HAP-1 (cell line): ENCODE measurements at places on chromosomes 16 and 17.

- no peak for DNase-seq
Observed at GRCh38 chr17:66177048-66177447, 14.9 kb downstream of the CEP112 start.

DNA sequence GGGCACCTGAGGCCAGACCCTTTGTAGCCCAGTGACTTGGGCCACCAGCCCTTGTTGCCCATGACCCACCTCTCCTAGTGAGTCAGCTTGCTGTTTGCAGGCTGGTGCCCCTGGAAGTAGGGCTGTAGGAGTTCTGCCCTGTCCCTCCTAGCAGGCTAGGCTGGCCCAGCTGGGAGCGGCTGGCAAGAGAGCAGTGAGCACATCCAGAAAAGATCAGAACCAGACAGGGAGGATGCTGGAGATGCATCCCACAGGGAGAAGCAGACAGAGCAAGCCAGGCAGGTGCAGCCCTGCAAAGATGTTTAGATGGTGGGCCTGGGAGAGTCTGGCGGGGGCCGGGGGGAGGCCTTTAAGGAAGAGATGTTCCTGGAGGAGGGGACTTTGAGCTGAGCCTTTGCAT, 2.4 kb downstream of the SLC5A10 start:
- no peak for DNase-seq

DNA sequence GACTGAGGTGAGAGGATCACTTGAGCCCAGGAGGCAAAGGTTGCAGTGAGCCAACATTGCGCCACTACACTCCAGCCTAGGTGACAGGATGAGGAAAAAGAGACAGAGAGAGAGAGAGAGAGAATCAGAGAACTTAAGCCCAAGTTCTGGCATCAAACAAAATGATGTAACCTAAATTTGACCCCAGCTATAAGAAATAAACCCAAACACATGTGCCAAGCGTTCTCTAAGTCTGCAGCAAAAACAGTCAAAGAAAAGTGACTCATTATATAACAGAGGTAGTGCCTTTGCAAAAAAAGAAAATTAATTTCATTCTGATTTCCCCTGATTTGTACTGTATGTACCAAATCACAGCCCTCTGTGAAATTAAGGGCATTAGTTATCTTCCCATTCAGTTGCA, 89.5 kb downstream of the CDH11 start:
- no peak for DNase-seq

GRCh38 chr17:48904428-48904827, 3.8 kb upstream of the UBE2Z start:
- DNase-seq = no peak

- DNase-seq = no peak
Observed at GRCh38 chr16:87196231-87196630, 121.0 kb downstream of the C16orf95 start.

- no peak for DNase-seq
Observed at GRCh38 chr16:65119901-65120401, 1.9 kb downstream of the CDH11 start.

DNA sequence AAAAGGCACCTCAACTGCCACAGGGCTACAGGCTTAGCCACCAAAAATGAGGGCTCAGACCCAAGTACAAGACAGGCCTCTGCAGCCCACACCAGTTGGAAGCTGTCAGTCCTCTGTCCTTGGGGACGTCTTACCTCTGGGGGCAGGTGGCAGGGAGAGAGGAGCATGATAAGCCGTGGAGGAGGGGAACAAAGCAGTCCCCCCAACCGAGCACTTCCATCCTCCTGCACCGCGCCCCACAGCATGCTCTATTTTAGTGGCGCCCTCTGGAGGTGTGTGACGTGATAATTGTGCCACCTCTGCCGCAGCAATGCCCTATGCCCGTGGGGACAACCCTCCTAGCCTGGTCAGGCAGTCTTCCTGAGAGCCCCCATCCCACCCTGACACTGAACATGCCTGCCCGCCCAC, 13.6 kb downstream of the G6PC3 start:
- DNase-seq = no peak

DNA sequence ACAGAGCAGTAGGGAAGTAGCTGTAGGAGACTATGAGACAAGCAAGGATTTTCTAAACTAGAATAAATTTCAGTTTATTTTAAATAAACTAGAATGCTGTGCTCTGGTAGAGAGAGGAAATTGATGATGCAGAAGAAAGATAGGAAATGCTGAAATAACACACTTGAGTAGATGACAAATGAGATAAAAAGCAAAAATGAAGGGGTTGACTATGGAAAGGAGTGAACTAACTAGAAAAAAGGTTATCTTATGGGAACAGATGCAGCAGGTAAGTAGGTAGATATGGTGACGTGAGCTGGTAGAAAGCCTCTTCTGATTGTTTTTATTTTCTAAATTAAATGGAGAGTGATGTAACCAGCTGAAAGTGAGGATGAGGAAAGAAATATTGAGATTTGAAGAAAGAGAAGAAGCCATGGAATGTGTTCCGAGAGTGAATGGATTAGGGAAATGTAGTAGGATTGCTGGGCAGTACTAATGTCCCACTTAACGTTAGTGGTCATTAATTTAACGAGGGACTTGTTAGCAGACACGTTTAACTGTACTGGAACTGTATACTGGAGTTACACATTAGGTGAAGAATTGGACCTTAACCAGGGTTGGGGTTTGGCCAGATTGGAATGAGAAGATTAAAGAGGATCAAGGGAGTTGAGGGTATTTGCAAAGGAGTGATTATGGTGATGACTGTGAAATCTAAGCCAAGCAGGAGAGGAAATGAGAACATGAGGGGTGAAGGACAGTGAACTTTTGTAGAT, 196.5 kb downstream of the TANC2 start:
- DNase-seq = no peak

DNA sequence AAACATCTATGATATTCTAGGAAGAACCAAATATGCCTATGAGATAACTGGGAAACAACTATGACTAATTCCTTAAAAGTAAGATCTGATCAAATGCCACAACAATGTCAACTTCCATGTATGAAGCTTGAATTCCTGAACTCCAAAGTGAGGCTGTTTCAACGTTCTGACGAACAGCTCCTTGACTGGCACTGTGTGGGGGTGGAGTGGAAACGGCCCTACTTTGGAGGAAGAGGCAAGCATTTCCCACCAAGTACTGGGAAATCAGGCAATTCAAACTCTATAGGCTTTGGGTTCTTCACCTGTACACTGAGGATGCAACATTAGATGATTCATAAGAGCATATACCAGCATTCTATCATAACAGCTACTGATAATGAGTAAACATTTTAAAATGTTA, 187.2 kb downstream of the CDK5R1 start:
- DNase-seq = no peak

DNA sequence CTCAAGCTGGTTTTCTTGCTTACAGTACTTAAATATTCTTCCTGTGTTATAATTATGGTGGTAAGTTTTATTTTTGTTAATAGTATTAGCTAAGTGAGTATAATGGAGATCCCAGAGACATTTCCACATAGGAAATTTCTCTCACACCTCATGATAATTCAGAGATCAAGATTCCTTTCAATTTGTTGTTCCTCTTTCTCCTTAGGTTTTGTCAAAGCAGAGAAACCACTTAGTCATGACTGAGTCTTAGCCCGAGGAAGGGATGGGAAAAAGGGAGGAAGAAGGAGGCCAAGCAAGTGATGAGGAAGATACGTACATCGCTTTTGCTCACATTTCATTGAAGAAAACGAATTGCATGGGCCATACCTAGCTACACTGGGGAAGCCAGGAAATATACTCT, 18.4 kb downstream of the ESRP2 start:
- no peak for DNase-seq

- no peak for DNase-seq
Observed at GRCh38 chr17:75996665-75997590, 3.7 kb upstream of the CDK3 start.

DNA sequence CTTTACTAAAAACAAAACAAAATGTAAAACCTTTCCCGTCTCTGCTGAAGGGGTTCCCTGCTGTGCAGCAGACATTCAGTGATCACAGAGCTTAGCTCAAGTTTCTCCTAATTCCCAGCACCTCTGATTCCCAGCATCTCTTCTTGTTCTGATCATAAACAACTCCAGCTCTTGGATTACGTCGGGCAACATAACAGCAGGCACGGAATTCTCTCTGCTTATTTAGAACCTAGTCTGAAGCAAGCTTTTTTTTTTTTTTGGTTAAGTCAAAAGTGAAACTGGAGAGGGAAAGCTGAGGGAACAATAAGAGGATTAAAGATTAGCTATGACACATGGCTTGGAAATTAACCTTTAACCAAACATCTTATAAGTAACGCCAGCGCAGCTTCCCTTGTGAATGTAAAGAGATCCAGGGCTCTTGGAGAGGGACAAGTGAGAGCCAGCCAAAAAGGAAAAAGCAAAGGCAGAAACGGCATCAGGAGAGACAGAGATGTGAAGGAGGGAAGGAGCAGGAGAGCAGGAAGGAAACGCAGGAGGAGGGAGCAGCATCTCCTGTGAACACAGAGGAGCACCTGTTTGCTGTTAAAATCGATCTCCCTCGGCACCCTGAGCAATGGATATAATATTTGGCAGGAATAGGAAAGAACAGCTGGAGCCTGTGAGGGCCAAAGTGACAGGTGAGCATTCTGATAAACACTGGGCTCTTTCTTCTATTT, at the start of gene BCO1:
TSS of gene BCO1 (plus strand) at position 394 of the 716 bp plus-strand sequence. CDS start at position 614, 220 bp downstream.
- DNase-seq = peak; percentile 97

- no peak for DNase-seq
Observed at GRCh38 chr16:28872952-28873351, 5.3 kb upstream of the ATP2A1 start.

DNA sequence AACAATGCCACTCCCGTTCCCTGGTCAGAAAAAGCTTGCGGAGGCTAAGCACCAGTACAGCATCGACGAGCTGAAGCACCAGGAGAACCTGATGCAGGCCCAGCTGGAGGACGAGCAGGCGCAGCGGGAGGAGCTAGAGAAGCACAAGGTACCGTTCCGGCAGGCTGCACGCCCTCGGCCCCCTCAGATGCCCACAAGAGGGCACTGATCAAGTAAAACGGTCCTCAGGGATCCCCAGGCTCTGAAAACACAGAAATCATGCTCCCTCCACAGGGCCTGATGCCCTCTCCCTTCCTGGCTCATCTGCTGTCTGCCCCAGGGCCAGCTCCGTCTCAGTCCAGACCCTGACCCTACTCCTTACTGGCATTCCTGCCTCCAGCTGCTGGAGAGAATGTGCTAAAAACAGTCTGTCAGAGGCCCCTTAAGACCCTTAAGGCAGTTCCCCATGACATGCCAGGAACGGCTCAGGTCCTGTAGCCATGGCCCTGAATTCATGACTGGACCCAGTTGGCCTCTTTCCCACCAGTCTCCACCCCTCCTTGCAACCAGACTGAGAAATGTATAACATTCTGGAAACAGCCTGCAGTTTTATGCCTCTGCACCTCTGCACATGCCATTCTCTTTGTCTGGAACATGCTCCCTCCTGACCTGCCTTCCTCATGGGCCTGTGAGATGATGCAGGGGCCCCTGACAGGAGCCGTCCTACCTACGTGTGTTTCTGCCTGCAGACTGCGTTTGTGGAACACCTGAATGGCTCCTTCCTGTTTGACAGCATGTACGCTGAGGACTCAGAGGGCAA, 21.8 kb downstream of the DRC3 start:
- peak; percentile 57 for DNase-seq

DNA sequence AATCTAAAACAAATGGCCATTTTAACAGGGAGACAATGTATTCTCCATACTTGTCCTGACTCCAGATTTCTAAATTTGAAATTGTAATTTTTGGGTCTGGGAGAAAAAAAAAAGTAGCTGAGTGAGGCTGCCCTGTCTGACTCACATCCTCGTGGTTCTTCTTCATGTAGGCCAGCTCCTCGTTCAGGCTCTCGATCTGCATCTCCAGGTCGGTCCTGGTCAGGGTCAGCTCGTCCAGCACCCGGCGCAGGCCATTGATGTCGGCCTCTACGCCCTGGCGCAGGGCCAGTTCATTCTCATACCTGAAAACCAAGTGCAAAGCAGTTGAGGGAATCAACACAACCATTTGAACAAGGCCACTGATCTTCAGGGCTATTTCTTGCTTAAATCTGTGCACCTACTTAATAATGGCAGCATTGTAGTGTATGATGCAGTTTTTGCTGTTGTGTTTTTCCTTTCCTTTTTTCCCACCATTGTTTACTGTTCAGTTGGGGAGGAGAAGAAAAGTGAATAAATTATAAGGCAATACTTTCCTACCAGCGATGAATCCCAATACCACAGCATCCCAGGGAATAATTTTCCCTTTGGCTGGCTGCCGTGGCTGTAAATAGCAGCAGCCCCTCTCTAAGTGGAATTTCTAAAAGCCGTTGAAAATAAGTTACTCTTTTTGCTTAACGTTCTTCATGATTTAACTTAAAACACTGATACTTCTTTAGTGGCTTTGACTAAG, 2.2 kb downstream of the KRT12 start:
- no peak for DNase-seq

- DNase-seq = no peak
Observed at GRCh38 chr17:39700148-39700987, 504 bp downstream of the ERBB2 start.
